Activated CD4-positive, alpha-beta T cell treated with anti-CD3 and anti-CD28 coated beads, Interleukin-2, amount 10 ng/mL, durations not matched to agents 7 days and 5 days (primary cell): ENCODE measurements at places on chromosomes 7 and 10. TPM values are rescaled to one million over a fixed set of nuclear protein-coding genes. Genes with fewer than 3 reads are reported as not detected.

The TAS2R41 gene
- total RNA-seq, result 0.29 TPM

The FAM237B gene
- not detected for total RNA-seq

The FBXO24 gene
- 1.3 TPM for total RNA-seq

The TUBB8 gene
- 0.42 TPM for total RNA-seq
